ENCODE measurements at places on chromosomes 6 and 20.
A peak's percentile ranks its signal among the peaks of the same experiment; 100 is the strongest.

- no peak for DNase-seq
These were observed 199.0 kb downstream of the ARHGAP18 start for GRCh38 chr6:129510950-129511349.

DNA sequence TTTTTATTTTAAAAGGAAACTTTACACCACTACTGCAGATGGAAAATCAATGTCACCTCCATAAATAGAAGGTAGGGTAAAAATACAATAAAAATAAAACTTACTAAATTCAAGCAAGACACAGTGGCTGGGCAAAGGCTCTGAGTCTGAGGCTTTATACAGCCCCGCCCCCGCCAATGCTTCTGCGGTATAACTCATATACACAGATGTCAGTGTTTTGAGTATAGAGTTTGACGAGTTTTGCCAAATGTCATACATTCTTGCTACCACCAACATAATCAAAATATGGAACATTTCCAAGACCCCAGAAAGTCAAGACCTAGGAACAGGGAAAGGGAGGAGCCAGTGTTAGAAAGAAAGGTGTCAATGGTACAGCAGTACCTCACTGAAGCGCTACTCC lies 12.8 kb downstream of the NFATC2 start:
- no peak for DNase-seq

GRCh38 chr6:158570681-158570962 lies 10.7 kb downstream of the TMEM181 start:
- DNase-seq = no peak

GRCh38 chr20:4763723-4764510 lies 42.2 kb downstream of the PRND start:
- DNase-seq = no peak

- DNase-seq = no peak
These were observed 98.4 kb downstream of the SNX5 start for GRCh38 chr20:17870086-17870740.

DNA sequence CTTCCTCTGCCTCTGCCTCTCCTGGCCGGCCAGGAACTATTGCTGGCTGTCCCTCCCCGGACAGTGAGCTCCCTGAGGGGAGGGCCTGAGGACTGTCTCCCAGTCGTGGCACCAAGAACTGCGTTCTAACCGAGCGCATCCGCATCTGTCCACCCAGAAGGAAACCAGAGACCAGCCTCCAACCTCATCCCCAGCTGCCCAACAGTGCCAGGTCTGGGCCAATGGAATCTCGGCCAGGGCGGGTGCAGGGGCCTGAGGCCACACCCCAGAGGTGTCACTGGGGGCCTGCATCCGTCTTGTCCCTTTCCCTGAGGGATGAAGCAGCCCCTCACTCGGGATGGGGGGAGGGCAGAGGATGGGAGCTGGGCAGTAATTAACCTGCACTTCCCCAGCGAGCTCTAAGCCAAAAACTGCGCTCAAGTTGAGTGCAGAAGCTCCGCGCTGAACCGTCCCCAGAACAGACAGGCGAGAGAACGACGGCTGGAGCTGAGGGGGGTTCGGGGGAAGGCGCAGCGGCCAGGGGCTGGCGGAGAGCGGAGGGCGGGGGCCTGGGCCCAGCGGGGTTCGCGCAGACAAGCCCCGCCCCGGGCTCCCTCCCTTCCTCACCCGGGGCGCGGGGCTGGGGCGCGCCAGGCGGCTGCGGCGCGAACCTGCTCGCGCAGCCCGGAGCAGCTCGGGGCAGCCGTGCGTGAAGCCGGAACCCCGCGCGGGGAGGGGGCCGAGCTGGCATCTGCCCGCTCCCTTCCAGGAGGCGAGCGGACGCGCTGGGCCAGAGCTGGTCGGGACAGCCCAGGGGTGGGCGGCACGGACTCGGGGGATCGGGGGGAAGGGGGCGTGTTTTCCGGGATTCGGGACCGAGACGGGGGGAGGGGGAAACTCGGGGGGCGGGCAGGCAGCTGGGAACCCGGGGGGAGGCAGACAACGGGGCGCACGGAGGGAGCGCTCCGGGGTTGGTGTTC lies 1.4 kb downstream of the TFEB start:
- DNase-seq = peak; percentile 88

DNA sequence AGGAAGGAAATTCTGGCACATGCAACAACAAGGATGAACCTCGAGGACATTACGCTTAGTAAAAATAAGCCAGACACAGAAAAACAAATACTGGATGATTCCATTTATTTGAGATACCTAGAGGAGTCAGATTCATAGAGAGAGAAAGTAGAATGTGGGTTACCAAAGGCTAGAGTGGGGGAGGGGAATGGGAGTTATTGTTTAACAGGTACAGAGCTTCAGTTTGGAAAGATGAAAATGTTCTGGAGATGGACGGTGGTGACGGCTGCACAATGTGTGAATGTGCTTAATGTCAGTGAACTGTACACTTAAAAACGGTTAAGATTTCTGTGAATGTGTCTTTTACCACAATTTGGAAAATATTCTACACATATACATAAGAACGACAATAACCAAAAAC lies 33.9 kb upstream of the DSP start:
- DNase-seq = no peak

- DNase-seq = no peak
These were observed 145.8 kb downstream of the LCA5 start for GRCh38 chr6:79391480-79391879.

DNA sequence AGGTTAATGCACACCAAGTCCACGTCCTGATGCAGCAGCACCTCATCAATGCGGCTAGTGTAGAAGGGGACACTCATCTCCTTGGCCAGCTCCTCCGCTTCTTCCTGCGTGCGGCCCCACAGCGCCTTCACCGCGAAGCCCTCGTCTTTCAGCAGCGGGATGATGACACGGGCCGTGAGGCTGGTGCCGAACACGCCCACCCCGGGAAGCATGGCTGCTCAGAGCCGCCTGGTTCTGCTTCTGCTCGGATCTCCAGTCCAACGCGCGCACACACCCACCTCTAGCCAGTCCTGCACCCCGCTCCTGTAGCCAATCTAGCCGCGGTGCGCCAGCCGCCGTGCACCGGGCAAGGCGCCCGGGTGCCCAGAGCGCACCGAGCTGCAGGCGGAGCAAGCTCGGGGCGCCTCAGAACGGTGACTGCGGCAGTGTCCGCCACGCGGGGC lies 700 bp downstream of the GFOD1 start:
- DNase-seq = no peak

DNA sequence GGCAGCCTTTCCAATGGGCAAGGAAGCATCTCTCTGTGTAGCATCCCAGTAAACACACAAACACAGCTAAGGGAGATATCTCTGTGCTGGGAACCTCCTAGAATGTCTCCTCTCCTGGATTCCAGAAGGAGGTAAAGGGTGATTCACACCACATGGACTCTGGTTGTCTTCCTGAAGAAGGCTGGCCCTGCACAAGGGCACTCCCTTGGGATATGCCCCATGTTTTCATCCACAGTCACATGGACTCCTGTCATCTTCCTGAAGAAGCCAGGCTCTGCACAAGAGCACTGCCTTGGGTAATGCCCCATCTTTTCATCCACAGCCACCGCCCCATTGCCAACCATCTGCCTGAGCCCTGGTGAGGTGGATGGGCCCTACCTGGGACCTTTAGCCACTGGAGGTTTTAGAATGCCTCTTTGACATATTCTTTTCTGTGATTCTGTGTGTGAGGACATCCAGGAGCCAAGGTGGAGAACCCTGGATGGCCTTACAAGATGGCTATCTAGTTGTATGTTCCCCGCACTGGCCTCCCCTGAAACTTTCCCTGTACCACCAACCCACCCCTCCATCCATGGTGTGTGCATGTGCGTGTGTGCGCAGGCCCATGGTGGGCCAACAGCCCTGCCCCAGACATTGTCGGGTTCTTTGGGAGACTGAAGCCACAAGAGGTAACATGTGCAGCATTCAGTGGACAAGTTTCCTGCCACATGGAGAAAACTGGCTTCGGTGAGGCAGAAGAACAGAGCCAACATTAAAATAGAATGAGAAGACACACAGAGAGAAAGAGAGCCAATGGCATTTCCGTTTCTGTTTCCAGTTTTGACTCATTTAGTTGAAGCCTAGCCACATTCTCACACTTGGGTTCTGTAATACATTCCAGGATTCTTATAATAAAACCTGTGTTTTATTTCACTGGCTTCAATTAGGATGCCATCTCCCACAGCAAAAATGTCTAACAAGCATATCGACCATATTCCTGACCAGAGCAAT lies 110.2 kb upstream of the CST7 start:
- no peak for DNase-seq

GRCh38 chr6:117840541-117840983 lies 66.5 kb upstream of the SLC35F1 start:
- no peak for DNase-seq

DNA sequence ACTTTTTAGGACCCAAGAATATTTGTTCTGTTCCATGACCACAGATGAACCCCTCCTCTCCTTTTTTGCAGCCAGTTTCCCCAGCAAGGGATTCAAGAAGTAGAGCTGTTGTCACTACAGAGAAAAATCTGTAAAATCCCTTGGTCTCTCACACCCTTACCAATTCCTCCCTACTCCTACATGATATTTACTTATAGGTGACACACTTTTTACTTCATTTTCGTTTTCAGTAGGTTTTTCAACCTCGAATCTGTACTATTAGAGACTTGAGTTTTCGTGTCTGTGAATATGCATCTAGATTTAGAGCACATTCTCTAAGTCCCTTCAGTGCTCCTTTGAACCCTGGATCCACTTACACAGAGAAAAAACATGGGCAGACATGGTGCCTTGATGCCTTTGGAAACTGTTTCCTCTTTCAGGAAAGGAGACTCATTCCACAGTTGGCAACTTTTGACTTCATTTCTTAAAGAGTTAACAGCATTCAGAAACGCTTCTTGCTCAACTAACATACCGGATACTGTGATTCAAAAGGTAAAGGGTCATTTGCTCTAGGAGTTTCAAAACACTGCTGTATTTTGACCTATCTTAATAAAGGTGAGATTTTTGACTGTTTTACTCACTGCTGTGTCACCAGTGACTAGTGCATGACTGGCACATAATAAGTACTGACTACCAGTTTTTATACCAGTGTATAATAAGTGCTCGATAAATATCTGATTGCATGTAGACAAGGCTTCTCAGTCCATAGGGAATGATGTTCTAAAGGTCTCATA lies 50.6 kb downstream of the LAMA4 start:
- no peak for DNase-seq

GRCh38 chr6:21601932-21602390 lies 8.4 kb downstream of the SOX4 start:
- DNase-seq = no peak

GRCh38 chr6:20948556-20948955 lies 414.3 kb downstream of the CDKAL1 start:
- DNase-seq = no peak

- DNase-seq = no peak
These were observed 223.2 kb downstream of the PRL start for GRCh38 chr6:22073516-22074198.

GRCh38 chr6:44062105-44062770 lies 65.0 kb downstream of the MRPL14 start:
- no peak for DNase-seq

DNA sequence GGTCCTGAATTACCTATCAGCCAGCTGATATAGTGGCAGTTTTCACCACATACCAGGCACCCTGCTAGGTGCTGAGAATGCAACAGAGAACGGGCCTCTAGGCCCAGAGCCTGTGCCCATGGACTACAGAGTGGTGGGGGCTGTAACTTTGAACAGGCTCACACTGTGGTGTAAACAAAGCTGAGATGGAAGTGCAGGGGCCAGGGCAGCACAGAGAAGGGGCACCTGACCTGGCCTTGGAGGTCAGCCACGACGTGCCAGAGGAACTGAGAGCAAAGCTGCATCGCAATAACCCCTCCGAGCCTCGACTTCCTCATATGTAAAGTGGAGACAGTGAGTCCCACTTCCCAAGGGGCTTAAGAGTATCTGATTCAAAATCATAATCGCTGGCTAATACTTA lies 105.8 kb downstream of the MAFB start:
- DNase-seq = no peak

DNA sequence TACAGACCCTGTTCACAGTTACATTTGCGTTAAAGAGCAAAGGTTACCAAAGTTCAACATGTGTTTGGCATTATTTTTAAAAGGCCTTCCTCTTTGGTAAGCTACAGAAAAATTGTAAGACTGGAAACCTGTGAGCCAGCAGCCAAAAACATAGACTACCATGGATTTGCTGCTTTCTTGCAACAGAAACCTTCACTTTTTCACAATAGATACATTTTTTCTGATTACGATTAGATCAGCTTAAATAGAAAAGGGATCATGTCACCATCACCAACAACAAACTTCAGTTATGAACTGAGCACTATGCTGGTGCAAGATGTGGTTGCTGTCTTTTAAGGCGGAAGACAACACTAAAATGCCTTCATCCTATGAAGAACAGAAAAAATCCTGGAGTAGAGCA lies 112.3 kb upstream of the MARCKS start:
- DNase-seq = no peak

GRCh38 chr6:43771210-43771857 lies 1.3 kb downstream of the VEGFA start:
- DNase-seq = peak; percentile 55

DNA sequence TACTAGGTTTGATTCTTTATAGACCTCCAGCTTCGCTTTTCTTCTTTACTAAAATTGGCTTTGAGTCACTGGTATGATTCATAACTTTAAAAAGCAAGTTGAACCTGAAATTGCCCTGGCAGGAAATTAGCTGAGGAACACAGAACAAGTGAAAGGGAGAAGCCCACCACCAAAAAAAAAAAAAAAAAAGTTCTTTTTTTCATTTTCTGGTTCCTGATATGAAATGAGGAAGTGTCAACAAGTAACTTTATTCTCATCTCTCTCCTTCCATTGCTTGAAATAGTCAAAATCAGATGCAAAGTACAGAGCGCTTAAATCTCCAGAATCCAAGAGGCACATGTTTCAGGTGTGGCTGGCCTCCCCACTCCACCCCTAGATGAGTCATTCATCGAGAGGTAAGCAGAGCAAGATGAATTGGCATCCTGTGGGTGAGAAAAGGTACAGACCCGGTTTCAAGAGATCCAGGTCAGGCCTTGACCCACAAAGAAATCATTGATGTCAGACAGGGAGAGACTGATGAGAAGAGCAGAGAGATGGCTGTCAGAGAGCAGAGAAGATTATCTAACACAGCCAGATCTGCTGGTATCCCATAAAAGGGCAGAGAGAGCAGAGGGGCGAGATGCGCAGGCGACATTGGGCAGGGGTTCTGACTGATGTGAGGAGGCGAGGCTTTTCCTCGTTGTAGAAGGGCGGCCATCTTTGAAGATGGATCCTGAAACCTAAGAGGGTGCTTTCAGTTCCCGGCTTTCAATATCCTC lies 54.8 kb upstream of the MBOAT1 start:
- DNase-seq = no peak

DNA sequence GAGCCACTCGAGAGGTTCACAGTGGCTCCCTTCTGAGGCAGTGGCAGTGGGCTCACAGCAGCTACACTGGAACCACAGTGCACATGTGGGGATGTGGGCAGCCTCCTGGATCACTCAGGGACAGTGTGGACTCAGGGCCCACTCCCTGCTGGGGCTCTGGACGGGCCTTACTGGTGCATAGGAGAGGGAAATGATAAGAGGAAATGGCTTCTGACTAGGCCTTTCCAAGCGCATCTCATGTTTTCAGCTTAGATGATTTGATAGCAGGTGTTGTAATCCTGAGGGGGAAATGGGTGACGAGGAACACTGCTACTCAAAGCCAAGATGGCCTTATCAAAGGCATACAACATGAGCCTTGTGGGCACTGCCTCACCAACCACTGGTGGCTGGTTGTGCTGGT lies 44.0 kb downstream of the PANK2 start:
- DNase-seq = no peak
